ENCODE measurements at places on chromosomes 16 and 17.

DNA sequence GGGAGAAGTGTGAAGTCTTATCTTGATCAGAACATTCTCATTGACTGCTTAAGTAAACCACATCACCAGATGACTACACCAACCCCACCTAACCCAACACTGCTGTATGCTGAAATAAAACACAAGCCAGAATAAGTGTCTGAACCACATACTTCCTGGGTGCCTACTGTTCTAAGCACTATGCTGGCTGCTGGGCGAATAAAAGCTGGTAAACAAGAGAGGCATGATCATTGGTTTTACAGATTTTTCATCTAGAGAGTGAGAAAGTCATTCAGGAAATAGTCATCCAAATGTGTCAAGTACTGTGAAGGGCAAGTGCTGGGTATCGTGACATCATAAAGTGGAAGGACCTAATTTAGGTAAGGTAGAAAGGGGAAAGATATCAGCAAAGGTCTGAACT lies 199.0 kb upstream of the SOX9 start:
- no peak for DNase-seq

- DNase-seq: peak; percentile 89
Measured at GRCh38 chr17:41864836-41865595, at the start of gene KLHL11. KLHL11 (minus strand) TSS chr17:41865423; CDS start chr17:41865370, 53 bp downstream.

- DNase-seq: no peak
Measured at GRCh38 chr16:73288520-73288919, 240.6 kb upstream of the ZFHX3 start.

GRCh38 chr16:74296432-74297144 lies at the start of gene PSMD7:
PSMD7 (plus strand) TSS chr16:74296814; CDS start chr16:74296915, 101 bp downstream.
- DNase-seq: peak; percentile 93

GRCh38 chr16:13568803-13569202 lies 351.2 kb upstream of the ERCC4 start:
- DNase-seq: no peak

DNA sequence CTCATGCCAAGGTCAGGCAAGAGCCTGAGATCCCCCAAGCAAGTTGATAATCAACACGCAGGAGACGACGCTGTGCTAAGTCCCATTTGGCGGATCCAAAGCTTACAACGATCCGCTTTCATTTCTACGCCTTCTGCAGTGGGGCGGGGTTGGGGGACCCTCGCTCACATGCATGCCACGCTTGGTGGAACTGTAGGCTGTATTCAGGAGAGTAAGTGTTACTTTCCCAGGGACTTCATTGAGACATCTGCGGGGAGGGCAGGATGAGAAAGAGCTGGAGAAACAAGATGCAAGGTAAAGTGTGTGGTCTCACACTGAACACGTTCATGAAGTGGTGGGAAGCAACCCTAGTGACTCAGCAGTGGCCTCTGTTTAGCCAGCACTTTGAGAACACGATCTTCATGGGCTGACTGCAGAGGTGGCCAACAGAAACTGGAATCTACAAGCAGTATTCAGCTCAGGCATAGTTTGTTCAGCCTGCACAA lies 100.5 kb downstream of the XYLT1 start:
- DNase-seq: no peak

- DNase-seq: no peak
Measured at GRCh38 chr17:2867441-2868424, 71.5 kb downstream of the RAP1GAP2 start.

- DNase-seq: no peak
Measured at GRCh38 chr17:42529061-42529460, 7.0 kb upstream of the NAGLU start.

DNA sequence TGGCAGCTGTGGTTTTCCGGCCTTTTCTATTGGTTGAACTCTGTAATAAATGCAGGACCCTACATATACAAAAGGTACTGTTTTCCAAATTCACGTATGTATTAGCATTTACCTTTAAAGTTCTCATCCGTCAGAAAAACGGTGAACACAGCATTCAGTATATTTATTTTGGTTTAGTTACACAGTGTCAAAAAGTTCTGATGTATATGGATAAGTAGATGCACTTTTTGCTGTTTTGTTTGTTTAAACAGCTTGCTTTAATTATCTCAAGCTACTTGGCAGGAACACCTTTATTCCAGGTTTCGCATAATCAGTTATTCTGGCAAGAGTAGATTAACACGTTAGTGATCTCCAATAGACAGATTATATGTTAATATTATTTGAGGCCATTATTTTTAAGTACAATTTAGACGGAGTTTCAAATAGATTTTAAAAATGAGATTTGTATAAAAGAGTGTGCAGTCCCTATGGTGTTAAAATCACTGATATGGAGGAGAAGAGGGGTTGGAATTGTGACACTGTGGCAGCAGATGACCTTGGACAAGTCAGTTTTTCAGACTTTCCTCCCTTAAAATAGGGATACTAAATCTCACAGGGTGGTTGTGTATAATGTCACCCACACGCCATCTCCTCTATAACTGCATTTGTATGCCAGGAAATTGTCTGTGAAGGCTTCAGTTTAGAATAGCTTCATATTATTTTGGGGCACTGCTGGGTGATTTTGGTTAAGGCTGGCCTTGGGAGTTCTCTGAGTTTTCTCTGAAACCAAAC lies 2.1 kb downstream of the HERPUD1 start:
- no peak for DNase-seq

GRCh38 chr17:47286198-47286914 lies 32.7 kb downstream of the ITGB3 start:
- DNase-seq: no peak

GRCh38 chr17:8122924-8123694 lies 797 bp downstream of the HES7 start:
- no peak for DNase-seq

- DNase-seq: no peak
Measured at GRCh38 chr17:80331820-80332219, 71.2 kb downstream of the RNF213 start.

GRCh38 chr17:55806745-55807495 lies 56.1 kb downstream of the PCTP start:
- no peak for DNase-seq

DNA sequence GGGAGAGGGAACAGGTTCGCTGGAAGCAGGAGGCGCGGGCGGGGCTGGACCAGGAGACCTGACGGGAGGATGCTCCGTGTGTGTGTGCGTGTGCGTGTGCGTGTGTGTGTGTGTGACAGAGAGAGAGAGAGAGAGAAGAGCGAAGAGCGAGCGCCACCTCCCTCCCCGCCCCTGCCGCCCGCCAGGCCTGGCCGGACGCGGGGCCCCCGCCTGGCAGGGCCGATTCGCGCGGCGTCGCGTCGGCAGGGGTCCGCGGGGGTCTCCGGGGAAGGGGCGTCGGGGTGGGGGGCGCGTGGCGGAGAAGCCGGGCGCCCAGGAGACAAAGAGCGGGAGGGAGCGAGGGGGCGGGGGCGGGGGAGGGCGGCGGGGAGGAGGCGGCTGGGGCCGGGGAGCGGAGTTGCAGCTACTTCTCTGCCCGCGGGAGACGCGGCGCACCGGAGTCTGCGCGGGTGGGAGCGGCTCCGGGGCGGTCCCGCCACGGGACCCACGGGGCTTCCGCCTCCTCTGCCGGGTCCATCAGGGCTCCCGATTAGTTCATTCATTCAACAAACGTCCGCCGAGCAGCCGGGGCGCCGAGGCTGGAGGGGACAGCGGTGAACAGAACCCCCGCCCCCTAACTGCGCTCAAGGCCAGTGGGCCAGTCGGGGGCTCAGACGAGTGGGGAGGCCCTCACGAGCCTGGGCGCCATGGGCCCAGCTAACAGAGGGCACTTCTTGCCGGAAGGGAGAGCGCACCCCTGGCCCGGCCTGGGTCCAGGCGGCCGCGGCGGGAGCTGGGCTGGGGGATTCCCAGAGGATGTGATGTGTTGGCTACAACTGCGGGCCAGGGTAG lies at the start of gene SAMD14:
Gene SAMD14 (minus strand): TSS at position 433 of the 831 bp plus-strand sequence. CDS start 5,201 bp downstream, outside the sequence.
- no peak for DNase-seq

GRCh38 chr16:13838401-13839190 lies 81.4 kb upstream of the ERCC4 start:
- no peak for DNase-seq

DNA sequence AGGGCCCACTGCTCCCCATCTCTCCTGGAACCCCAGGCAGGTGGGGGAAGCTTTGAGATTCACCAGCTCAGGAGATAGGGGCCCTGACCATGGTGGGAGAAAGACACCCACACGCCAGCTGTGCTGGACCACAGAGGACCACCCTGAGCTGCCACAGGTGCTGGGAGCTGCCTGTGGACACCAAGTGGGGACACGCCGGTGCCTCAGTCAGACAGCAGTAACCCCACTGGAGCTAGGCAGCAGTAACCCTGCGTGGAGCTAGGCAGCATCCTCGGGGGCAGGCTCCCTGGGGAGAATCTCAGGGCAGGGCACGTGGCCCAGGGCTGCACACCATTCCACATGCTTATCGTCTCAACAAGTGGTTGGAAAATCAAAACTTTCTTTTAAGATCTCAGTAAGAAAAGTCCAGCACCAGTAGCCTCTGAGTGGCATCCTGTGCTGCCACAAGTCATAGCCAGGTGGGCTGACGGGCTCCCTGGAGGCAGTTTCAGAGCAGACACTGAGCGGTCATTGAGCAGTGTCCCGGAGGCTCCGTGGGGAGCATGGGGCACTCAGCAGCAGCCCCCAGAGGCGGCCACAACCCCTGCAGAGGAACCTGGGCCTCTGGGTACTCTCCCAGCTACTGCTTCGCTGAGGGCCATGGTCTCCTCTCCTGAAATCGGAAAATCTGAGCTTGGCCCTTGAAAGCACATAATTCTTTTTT lies 8.0 kb upstream of the HEXD start:
- no peak for DNase-seq

DNA sequence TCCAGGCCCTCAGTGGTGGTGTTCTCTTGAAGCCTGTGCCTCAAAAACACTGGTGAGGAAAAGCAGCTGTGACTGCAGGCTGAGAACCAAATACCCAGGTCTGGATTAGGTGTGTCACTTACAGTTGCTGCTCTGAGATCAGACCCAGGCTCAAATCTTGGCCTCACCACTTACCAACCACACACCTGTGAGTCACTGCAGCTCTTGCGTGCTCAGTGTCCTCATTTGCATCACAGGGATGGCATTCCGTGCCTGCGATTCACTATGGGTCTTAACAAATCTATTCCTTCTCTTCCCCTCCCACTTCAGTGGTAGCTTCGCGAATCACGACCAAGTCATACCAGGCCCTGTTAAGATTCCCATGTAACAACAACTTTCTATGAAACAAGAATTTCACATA lies 233.4 kb upstream of the HSBP1 start:
- no peak for DNase-seq

DNA sequence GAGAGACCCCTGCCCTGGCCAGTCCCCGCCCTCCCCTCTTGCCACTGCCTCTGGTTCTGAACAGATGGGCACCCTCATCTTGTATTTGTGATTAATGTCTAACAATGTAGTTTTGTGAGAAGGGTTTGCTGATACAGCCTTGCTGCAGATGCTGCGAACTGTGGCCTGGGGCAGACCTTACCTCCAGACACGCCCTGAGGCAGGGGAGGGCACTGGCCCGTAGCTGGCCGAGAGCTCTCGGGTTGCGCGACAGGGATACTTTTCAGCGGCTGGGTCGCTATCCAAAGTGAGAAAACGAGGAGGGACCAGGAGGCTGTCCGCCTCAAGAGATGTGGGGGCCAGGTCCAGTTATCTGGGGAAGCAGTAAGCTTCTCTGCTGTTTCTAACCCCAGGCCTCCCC lies 21.9 kb downstream of the STH start:
- DNase-seq: no peak

GRCh38 chr17:69723741-69724140 lies 309.2 kb downstream of the MAP2K6 start:
- DNase-seq: no peak

GRCh38 chr17:37683454-37683984 lies 40.3 kb upstream of the DDX52 start:
- DNase-seq: no peak

DNA sequence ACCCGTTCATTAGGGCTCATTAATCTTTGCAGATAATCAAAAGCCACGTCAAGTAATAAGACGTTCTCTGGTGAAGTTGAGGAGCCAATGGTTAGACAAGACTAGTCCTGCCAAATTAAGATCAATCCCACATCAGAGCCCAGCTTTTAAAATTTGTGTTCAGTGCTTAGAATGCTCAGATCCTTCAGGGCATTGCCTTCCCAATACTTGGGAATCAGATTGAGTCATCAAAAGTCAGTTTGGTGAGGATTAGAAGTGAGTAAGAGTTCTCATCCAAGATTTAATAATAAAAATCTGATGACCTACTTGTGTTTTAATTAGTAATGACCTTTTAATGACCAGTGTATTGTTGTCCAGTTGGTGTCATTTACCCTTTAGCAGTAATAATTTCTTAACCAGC lies 19.8 kb downstream of the MAP2K4 start:
- DNase-seq: no peak

DNA sequence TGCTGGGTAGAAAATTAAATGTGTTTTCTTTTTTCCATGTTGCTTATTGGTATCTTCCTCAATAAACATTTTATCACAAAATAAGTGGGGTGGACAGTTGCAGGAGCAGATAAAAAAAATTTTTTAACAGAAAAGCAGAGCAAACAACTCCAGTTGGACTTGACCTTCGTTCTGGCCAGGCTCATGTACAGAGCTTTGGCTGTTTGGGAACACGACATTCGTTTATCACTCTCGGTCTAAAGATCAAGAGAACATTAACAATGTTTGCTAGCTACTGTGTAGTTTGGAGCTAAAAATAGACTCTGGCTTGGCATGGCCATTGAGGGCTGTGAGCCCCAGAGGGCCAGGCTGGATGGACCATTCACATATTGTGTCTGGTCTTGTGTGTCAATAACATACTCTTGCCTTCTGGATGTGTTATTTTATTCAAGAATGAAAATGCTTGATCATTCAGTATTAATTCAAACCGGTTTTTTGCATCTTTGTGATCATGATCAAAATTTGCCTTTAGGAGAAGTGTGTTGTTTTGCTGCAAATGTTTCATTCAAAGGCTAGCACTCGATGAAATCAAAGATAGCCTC lies 56.6 kb downstream of the TMEM186 start:
- peak; percentile 10 for DNase-seq

All from NCI-H1092 treated with DMSO at 0.1 percent for 48 hours (cell line).